H9 (cell line): ENCODE measurements at places on chromosomes 13 and 19. TPM values are rescaled to one million over a fixed set of nuclear protein-coding genes. Genes with fewer than 3 reads are reported as not detected.

CEACAM7 gene
- not detected in 2 replicates for total RNA-seq

ZNF628 gene
- total RNA-seq: 16.5 and 16.6 TPM in 2 replicates

NKG7 gene
- total RNA-seq: not detected in 2 replicates

PRODH2 gene
- total RNA-seq: not detected in 2 replicates

ZSCAN4 gene
- not detected in 2 replicates for total RNA-seq

SIGLEC8 gene
- total RNA-seq: not detected in 2 replicates

SLC6A16 gene
- total RNA-seq: 2.9 and 3.2 TPM in 2 replicates

ZSCAN5B gene
- total RNA-seq: 0.13 TPM in 1 of 2 replicates, not detected in the other

- DNase-seq: no peak
Observed at GRCh38 chr19:56837492-56838023, 3.0 kb downstream of the PEG3 start.

GRCh38 chr19:765179-765738 lies 14.3 kb downstream of the MISP start:
- DNase-seq: no peak

DNA sequence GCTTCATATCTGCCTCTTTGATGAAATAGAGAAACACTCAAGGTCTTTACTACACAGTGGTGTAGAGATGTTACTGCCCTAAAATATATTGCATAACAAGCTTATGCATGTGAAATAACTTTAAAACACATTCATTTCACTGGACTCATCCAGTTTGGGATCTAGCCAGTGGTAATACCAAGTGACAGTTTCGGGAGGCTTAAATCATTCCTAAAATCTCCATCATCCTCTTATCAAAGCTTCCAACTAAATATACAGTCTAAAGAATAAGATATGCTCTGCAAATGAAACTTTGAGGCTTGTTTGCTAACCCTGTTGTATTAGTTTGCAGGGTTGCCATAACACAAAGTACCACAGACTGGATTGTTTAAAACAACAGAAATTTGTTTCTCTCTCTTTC lies 52.8 kb downstream of the THSD1 start:
- no peak for DNase-seq

GRCh38 chr19:13505761-13506470 lies 363 bp downstream of the CACNA1A start:
- peak; percentile 46 for DNase-seq

DNA sequence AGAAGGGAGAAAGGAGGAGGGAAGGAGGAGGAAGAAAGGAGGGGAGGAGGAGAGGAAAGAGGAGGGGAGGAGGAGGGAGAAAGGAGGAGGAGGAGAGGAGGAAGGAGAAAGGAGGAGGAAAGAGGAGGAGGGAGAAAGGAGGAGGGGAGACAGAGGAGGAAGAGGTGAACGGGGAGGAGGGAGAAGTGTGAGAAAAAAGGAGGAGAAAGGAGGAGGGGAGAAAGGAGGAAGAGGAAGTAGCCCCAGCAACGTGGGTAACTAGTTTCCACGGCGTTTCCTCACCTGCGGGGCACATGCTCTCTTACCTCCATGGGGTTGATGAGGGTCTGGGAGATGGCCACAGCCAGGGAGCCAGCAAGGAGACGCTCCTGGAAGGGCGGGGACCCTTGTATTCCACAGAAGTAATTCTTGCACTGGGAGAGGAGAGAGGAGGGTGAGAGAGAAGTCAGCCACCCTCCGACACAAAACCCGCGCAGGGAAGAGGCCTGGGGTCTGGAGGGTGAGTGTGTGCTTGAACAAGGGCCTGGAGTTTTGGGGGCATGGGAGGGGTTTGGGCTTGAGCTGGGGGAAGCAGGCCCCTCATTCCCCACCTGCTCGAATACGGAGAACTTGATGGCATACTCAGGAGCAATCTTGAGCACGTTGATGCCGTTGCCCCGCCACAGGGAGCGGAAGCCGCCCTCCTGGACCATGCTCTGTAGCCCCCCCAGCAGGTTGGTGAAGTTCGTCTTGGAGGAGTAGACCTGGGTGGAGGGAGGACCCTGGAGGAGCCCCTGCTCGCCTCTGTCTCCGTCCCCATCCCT lies 3.9 kb downstream of the SLC25A41 start:
- DNase-seq: no peak

DNA sequence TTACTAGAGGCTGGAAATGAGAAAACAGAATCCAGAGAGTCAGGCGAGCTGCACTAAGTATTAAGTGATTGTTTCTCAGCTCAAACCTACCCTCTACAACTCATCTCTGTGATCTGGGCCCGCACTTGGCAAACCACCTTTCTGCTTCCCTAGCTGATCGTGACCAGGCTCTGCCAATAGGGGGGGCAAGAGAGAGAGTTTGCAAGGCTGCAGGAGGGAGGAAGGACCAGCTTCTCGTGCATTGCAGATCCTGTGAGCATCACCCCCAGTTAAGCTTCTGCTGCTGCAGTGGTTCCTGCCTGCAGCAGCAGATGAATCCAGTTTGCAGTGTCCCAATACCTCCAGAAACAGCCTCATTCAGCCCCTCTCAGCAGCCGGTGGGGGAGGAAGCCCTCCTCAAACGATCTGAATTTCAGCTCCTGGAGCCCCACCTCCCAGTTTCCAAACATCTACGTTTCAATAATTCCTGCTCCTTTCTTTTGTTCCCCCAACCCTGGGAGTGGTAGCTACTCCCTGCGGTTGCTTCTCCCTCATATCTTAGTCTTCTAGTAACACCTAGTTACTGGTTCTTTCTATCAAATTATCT lies 20.0 kb downstream of the XRCC1 start:
- DNase-seq: peak; percentile 87

DNA sequence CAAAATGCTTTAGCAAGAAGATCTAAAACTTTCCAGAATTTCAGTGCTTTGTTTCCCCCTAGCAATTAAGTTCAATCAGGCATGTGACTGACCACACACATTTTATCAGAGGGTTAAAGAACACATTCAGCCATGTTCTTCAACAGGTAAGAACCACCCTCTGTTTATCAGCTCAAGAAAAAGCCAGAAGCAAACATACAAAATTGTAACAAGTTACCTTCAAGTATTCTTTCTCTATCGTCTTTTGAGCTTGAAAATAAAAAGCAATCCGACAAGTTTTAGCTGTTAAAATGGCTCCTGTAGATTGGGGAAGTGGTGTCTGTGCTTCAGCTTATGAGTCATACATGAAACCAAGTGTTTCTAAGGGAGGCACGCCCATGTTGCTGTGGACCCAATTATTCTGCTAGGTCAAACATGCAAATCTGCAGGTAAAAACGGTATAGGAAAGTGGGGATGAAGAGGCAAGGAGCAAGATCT lies at the start of gene ELF1:
Gene ELF1, minus strand, starts transcription at position 306 of the 477 bp plus-strand sequence. CDS start 37,262 bp downstream, outside the sequence.
- no peak for DNase-seq

DNA sequence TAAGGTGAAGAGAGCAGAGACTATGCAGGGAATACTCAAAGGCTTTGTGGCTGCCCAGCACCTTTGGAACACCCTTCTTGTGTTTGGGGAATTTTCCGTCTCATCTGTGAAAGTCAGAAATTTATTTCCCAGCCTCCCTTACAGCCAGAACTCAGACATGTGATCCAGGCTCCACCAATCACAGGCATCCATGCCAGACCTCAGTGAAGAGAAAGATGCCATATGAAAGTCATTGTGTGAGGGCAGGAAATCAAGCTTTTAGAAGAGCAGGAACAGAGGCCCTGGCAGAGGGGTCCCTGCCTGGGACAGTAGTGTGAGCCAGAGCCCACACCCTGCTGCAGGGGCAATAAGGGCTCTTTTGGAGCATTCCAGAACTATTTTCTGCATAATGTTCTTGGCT lies 12.1 kb downstream of the CCDC70 start:
- DNase-seq: no peak

- no peak for DNase-seq
Observed at GRCh38 chr13:87120476-87120875, 550.7 kb upstream of the SLITRK5 start.

DNA sequence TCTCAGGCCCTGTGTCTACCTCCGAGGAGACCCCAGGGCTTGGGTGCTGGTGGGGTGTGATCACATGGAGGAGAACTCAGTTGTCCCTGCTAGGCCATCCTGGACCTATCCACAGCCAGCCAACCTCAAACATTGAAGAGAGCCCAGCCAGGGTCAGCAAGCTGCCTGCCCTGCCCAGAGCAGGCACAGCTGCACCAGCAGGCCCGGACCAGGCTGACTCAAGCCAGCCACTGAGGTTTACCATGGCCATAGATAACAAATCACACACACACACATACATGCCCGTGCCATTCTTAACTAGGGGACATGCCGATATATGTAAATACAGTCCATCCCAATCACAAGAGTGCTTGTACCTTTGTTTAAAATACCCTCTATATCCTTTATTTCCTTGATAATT lies 8.1 kb downstream of the ARHGEF7 start:
- no peak for DNase-seq

DNA sequence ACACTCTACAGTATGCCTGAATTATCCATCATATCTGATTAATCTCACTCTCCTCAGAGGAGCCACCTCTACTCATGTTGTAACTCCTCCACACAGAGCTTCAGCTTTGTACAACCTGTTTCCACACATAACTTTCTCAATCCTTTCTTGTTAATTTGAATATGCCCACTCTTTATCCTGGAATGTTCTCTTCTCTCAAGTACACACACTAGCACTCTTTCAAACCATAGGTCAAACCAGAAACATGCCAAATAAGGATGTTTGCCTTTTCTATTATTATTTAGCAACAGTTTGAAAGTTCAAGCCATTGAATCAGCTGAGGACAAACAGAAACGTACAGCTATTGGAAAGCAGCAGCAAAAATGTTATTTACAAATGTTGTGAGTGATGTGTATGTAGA lies 110.3 kb downstream of the MIPEP start:
- DNase-seq: no peak

DNA sequence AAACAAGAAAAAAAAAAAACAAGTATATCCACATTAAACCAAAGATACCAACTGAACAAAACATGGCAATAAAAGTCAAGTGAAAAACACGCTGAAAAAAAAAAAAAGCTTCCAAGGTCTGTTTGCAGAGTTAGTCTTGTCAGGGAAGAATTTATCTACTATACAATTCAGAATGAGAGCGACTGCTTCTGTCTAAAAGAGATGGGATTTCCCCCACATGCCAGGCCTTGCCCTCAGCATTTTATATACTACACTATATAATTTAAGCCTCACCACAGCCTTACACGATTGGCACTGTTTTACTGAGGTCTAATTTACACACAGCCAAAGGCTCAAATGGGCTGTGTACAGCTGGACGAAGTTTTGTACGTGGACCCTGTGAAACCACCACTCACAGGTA lies 67.3 kb downstream of the FOXO1 start:
- no peak for DNase-seq

DNA sequence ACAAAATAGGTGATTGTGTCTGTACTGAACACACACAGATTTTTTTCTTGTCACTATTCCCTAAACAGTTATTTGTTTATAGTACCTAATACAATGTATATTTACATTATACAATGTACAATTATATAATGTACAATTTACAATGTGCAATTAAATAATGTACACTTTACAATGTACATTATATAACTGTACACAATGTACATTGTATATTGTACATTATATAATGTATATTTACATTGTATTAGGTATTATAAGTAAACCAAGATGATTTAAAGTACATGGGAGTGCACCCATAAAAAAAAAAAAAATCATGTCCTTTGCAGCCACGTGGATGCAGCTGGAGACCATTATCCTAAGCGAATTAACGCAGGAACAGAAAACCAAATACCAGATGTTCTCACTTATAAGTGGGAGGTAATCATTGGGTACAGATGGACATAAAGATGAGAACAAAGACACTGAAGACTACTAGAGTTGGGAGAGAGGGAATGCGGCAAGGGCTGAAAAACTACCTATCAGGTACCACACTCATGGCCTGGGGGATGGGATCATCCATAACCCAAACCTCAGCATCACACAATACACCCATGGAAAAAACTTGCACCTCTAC lies 68.1 kb downstream of the ABCC4 start:
- no peak for DNase-seq

GRCh38 chr13:34620074-34620850 lies 321.8 kb upstream of the NBEA start:
- no peak for DNase-seq

- no peak for DNase-seq
Observed at GRCh38 chr13:41212881-41213280, 18.5 kb upstream of the KBTBD7 start.

- DNase-seq: no peak
Observed at GRCh38 chr13:62113179-62113578, 697.5 kb upstream of the PCDH20 start.

DNA sequence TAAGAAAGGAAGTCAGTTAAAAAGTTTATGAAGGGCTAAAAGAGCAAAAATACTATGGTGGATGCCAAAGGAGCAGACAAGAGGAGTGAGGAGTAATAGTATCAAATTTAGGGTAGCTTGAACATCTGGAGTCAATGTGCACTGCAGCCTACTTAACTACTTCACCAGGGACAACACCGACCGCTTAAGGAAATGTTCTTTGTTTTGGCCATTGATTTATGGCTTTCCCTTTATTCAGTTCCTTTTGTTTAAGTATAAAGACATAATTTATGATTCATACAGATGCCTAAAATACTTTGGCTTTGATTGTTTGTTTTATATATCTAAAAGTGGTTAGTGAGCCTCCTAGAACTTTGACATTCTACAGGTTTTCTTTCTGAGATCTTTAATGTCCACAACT lies 276.3 kb upstream of the PRR20A start:
- no peak for DNase-seq

DNA sequence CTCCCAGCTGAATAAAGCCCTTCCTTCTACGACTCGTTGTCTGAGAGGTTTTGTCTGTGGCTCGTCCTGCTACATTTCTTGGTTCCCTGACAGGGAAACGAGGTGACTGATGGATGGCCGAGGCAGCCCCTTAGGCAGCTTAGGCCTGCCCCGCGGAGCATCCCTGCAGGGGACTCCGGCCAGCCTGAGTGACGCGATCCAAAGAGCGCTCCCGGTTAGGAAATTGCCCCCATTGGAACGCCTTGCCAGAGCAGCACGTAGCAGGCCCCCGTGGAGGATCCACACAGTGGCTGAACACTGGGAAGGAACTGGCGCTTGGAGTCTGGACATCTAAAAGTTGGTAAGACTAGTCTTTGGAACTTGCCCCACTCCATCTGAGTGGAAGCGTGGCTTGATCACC lies 296.8 kb upstream of the SGCG start:
- DNase-seq: peak; percentile 55

DNA sequence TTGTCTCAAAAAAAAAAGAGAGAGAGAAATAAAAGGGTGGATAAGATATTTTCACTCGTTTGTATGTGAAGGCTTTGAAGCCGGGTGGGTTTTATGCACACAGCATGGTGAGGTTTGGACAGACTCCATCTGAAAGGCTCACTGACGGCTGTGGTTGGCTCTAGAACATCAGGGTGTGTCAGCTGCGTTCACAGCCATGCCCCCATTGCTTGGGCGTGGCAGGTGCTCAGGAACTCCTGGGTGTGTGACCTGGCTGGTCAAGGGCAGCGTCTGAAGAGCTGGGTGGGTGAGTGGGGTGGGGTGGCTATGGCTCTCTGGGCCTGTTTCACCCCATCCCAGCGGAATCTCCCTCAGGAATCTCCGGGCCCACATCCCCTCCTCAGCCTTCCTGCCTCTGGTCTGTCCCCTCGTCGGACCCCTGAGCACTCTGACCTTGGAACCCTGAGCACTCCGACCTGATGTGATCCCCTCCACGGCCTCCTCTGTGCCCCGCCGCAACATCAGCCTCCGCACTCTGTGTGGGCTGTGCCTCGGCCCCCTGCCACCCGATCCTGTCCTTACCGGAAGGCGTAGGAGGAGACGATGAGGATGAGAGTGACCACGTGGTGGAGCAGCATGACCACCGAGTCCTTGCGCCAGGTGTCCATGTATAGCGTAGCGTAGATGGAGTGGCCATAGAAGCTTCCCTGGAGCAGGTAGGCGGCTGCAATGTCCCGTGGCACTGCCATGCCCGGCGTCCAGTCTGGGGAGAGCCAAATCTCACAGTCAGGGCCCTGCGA lies 12.2 kb downstream of the CERS1 start:
- DNase-seq: peak; percentile 24
